ENCODE measurements at places on chromosomes 12 and 14. TPM values are rescaled to one million over a fixed set of nuclear protein-coding genes. Genes with fewer than 3 reads are reported as not detected.

Gene PPP1CC
- total RNA-seq: 110 TPM

Gene SLC39A2
- total RNA-seq: 9.5 TPM

Gene ACTR10
- 65.6 TPM for total RNA-seq

Gene INF2
- 25.7 TPM for total RNA-seq

Gene GDF3
- total RNA-seq: not detected

Gene ARMH4
- total RNA-seq: 13.8 TPM
